ENCODE measurements at places on chromosomes 2 and 18. TPM values are rescaled to one million over a fixed set of nuclear protein-coding genes. Genes with fewer than 3 reads are reported as not detected.

DNA sequence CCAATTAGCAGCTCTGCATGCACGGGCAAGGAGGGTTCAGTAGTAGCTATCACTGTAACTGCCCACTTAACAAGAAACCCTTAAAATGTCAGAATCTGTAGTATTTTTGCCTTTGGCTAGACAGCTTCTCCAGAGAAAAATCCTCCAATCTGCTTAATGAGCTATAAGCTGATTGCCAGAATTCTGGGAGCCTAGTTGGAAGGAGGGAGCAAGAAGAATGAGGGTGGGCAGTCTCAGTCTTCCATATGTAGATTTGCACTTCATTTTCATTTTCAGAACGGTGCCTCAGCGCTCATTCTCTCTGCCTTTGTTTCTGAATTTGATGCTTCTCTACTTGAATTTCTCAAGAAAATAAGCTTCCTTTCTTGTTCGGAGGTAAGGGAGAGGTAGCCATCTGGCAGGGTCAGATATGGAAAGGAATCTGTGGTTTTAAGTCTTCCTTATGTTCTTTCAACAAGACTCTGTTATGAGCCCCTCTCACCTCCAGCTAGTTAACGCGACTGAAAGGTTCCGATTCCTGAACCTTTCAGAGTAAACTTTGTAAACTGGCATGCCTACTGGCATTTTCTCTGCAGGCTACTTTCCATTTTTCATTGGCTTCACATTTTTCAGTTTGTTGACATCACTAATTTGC, 53.5 kb downstream of the HNRNPLL start:
- H3K36me3 ChIP-seq = no peaks in the 10 kb centered on the region
- no peaks in the 10 kb centered on the region for H3K27me3 ChIP-seq
- no peak for DNase-seq
- no peak overlapping the region for H3K27ac ChIP-seq
- H3K4me3 ChIP-seq = no peak overlapping the region
- no peaks in the 10 kb centered on the region for H3K4me1 ChIP-seq

- peaks cover 19% of the 10 kb centered on the region for H3K4me1 ChIP-seq
- no peak overlapping the region for H3K4me3 ChIP-seq
- H3K27ac ChIP-seq = no peak overlapping the region
- no peaks in the 10 kb centered on the region for H3K27me3 ChIP-seq
- no peak for DNase-seq
- H3K36me3 ChIP-seq = no peaks in the 10 kb centered on the region
These were observed 1.4 kb upstream of the IDH1 start for GRCh38 chr2:208256192-208256782.

DNA sequence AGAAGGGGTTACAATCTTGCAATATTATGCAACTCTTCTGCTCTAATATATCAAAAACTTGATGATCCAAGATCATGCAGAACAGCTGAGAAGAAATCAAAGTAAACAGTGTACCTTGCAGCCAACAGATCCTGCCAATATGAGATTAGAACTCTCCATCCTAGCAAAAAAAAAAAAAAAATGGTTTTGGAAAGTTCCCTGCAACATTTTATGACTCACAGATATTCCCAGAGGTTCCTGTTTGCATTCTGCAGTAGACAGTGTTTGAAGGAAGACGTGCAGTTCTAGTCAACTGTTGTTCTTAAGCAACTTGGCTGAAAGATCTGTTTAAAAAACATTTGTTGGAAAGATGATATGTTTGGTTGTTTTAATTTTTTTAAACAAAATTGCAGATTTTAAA, 103.6 kb upstream of the WDR75 start:
- no peaks in the 10 kb centered on the region for H3K4me1 ChIP-seq
- no peak overlapping the region for H3K4me3 ChIP-seq
- H3K27me3 ChIP-seq = no peaks in the 10 kb centered on the region
- DNase-seq = no peak

- no peaks in the 10 kb centered on the region for H3K27me3 ChIP-seq
- no peaks in the 10 kb centered on the region for H3K36me3 ChIP-seq
- H3K4me1 ChIP-seq = no peaks in the 10 kb centered on the region
These were observed 40.6 kb downstream of the CHST10 start for GRCh38 chr2:100376836-100377235.

DNA sequence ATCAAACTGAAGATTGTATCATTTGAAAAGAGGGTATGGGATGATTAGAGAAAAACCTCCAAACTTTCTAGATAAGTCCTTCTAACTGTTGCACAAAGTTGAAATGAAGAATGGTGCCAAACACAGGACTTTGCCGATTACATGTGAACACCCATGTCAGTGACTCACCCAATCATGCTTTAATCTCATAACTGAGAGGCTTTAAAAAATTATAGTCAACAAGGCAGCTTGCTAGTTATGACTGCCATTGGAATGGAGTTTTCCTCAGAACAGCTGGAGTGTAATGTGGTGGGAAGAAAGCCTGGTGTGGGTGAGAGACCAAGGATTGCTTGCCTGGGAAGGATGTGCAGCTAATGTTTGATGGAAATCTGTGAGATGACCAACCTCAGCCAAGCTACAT, 98.2 kb upstream of the ALPP start:
- no peak overlapping the region for H3K27ac ChIP-seq
- no peak overlapping the region for H3K4me3 ChIP-seq

- no peak overlapping the region for H3K27ac ChIP-seq
- peaks cover 68% of the 10 kb centered on the region for H3K27me3 ChIP-seq
- peaks cover 1% of the 10 kb centered on the region for H3K4me1 ChIP-seq
These were observed 3.6 kb downstream of the CXCR4 start for GRCh38 chr2:136114382-136114781.

- H3K4me1 ChIP-seq = peaks cover 44% of the 10 kb centered on the region
- no peak overlapping the region for H3K4me3 ChIP-seq
- no peak overlapping the region for H3K27ac ChIP-seq
- H3K36me3 ChIP-seq = no peaks in the 10 kb centered on the region
- no peak for DNase-seq
- no peaks in the 10 kb centered on the region for H3K27me3 ChIP-seq
These were observed 73.6 kb downstream of the SPATS2L start for GRCh38 chr2:200380091-200380561.

DNA sequence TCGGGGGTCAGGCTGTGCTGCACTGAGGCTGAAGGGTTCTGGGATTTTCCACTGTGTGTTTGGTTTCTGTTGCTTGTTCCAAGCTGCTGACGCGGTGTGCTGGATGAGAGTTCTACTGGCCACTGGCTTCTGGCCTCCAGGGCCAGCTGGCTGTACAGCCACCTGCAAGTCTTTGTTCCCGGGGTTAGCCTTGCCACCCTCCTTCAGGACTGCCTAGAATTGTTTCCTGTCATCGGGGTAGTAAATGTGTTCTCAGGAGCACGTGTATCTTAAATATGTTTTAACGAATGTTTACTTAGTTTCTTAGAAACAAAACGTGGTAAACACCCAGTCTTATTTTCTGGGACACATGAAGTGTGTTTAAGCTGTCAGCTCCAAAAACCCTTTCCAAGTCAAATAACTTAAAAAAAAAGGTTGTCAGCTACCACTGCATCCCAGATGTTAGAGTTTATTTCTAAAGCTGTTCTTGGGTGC, 231.2 kb downstream of the AGAP1 start:
- peak; percentile 71 for DNase-seq
- no peaks in the 10 kb centered on the region for H3K27me3 ChIP-seq
- H3K4me1 ChIP-seq = peaks cover 49% of the 10 kb centered on the region
- no peaks in the 10 kb centered on the region for H3K36me3 ChIP-seq

GRCh38 chr18:30582078-30582477, 460.5 kb downstream of the DSC3 start:
- no peaks in the 10 kb centered on the region for H3K36me3 ChIP-seq
- no peak overlapping the region for H3K27ac ChIP-seq
- no peaks in the 10 kb centered on the region for H3K27me3 ChIP-seq
- DNase-seq = no peak

DNA sequence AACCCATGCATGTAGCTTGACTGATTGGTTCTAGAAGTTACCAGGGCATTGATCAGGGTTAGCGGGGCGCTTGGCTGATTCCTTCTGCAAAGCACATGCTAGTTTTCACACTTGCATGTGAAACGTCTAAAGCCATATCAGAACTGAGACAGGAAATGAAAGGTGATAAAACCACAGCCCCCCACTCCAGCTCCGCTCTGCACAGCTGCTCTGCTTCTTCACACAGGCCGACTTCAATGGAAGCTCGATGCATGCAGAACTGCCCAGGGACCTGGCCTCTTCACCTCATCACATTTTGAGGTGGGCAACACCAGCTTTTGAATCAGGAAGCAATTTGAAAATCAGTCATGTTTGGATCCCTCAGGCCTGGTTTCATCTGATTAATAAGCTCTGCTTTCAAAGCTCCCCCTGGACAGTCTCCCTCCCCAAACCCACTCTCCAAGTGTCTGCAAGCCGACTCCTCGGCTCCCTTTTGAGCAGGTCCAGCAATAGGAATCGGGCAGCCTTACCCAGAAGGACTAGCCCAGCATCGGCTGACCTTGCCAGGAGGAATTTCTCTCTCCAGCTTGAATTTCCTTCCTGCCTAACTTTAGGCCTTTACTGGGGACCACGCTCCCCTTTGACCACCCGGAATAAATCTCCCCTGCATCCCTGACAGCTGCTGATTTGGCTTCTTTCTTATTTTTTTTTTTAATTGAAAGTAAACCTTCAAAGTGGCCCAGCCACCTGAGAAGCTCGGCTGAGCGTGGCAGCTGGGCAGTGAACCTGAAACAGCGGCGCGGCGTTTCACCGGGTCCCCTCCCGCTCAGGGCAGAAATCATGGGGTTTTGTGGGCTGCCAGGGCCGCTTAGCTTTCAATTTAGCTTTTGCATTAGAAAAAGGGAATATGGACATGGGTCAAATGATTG, 31.7 kb downstream of the HRH4 start:
- no peaks in the 10 kb centered on the region for H3K36me3 ChIP-seq
- H3K4me1 ChIP-seq = no peaks in the 10 kb centered on the region
- no peak overlapping the region for H3K4me3 ChIP-seq
- no peaks in the 10 kb centered on the region for H3K27me3 ChIP-seq
- no peak for DNase-seq
- H3K27ac ChIP-seq = no peak overlapping the region

GRCh38 chr2:64213532-64214275, 69.5 kb upstream of the PELI1 start:
- no peak for DNase-seq
- peak overlapping the region; percentile 1 for H3K4me3 ChIP-seq
- no peaks in the 10 kb centered on the region for H3K36me3 ChIP-seq
- peak overlapping the region; percentile 67 for H3K27ac ChIP-seq

GRCh38 chr2:104854498-104855220, 744 bp downstream of the POU3F3 start:
- peak overlapping the region; percentile 65 for H3K4me3 ChIP-seq
- DNase-seq = no peak
- peaks cover 23% of the 10 kb centered on the region for H3K4me1 ChIP-seq
- no peak overlapping the region for H3K27ac ChIP-seq
- H3K27me3 ChIP-seq = peaks cover 87% of the 10 kb centered on the region
- no peaks in the 10 kb centered on the region for H3K36me3 ChIP-seq

GRCh38 chr18:36675542-36675941, 153.3 kb downstream of the TPGS2 start:
- H3K36me3 ChIP-seq = no peaks in the 10 kb centered on the region
- no peak overlapping the region for H3K4me3 ChIP-seq
- H3K4me1 ChIP-seq = peaks cover 32% of the 10 kb centered on the region
- H3K27ac ChIP-seq = no peak overlapping the region
- no peak for DNase-seq

DNA sequence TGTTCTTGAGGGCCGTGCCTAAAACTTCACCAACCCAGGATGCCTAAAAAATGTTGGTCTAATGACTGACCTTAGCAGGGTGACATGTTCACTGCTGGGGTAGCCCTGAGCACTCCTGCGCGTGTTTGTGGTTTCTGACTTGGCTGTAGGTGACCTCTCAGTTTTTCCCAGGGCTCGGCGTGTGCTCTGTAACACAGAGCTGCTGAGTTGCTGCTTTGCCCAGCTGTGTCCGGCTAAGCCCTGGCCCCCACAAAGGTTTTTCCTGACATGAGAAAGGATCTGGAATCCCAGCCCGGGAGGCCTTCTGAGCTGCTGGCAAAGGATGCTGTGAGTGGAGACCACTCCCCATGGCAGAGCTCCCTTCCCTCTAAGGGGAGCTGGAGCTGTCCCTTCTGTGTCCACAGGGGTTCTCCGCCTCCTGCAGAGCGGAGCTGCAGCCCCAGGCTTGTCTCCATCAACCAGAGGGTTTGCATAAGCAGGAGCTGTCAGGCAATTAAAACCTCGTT, 52.7 kb downstream of the CRIM1 start:
- peak overlapping the region; percentile 75 for H3K27ac ChIP-seq
- DNase-seq = no peak
- no peaks in the 10 kb centered on the region for H3K36me3 ChIP-seq
- peak overlapping the region; percentile 2 for H3K4me3 ChIP-seq
- no peaks in the 10 kb centered on the region for H3K27me3 ChIP-seq

DNA sequence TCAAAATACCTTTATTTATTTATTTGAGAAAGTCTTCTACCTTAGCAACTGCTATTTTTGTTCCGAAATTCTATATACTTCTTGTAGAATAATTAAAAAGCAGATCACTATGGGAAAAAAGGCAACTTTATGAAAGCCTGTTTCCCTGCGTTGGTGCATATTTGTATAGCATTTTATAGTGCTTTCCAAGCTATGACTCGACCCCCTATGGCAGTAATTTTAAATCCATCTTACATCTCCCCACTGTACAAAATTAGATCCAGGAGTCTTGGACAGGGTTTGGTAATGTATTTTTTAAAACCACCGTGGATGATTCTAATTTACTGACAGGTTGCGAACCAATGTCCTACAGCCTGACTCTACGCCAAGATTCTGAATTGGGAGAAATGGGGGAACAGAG, 10.1 kb downstream of the TANK start:
- H3K27me3 ChIP-seq = no peaks in the 10 kb centered on the region
- H3K27ac ChIP-seq = no peak overlapping the region
- peaks cover 42% of the 10 kb centered on the region for H3K4me1 ChIP-seq
- H3K36me3 ChIP-seq = no peaks in the 10 kb centered on the region

GRCh38 chr2:186544255-186544675, 45.6 kb upstream of the ITGAV start:
- DNase-seq = no peak
- no peaks in the 10 kb centered on the region for H3K27me3 ChIP-seq
- H3K4me1 ChIP-seq = no peaks in the 10 kb centered on the region
- peak overlapping the region; percentile 18 for H3K27ac ChIP-seq
- H3K36me3 ChIP-seq = no peaks in the 10 kb centered on the region
- H3K4me3 ChIP-seq = no peak overlapping the region

DNA sequence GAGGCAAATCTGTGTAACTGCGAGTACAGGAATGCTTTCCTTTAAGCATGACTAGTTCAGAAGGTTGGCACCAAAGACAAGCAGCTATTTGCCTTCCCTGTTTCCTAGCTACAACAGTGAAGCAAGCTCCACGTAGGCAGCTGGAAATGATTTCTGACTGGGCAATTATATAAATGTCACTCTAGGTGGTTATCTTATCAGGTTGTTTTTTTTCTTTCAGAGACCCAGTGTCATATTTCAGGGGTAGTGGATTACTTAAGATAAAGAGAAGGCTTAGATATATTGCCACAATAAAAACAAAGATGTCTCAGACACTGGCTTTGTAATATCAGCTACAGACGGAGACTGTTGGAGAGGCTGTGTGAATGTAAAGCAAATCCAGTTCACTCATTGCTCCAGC, 748.9 kb upstream of the NXPH2 start:
- no peaks in the 10 kb centered on the region for H3K36me3 ChIP-seq
- H3K27ac ChIP-seq = no peak overlapping the region
- no peak overlapping the region for H3K4me3 ChIP-seq
- DNase-seq = no peak

Gene UPP2
- not detected for total RNA-seq

Gene ARL4C
- 0.32 TPM for total RNA-seq

Gene CPO
- total RNA-seq = 0.29 TPM

Gene OSR1
- total RNA-seq = 0.80 TPM

Gene ZAP70
- 0.25 TPM for total RNA-seq

Gene LAPTM4A
- 62.3 TPM for total RNA-seq

Gene CCL20
- total RNA-seq = 0.40 TPM

Gene ZSWIM2
- not detected for total RNA-seq

Gene TUBA3D
- not detected for total RNA-seq

Gene GCKR
- total RNA-seq = not detected

Gene CCDC148
- not detected for total RNA-seq
